ENCODE measurements at places on chromosomes 3 and 15.

- no peak for DNase-seq
Measured at GRCh38 chr3:93991631-93992030, 11.7 kb downstream of the ARL13B start.

- no peak for DNase-seq
Measured at GRCh38 chr15:59312205-59312604, 60.5 kb downstream of the MYO1E start.

DNA sequence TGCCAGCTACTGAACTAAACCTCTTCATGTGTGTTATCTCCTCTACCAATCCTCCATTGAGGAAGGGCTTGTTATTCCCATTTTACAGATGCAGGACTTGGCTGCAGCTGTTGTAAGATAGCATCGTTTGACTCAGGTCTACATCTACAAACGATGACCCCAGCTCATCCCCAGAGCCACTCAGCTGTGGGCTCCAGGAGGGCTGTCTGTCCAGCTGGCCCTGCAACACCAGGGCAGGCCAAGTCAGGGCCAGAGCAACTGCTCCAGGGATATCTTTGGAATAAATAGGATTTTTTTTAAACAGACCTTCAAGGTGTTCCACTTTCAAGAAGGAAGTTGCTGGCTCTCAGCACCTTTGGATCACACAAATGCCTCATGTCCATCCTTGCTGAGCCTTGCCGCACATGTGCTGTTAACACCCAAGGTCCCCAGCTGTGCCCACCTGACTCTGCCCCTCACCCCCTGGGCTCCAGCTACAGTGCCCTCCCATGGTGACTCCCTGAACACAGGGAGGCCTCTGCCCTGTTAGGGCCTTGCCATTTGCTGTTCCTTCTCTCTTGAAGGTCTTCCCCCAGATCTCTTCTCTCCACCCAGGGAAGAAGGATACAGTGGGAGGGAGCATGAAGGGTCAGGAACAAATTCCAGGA is 31.0 kb downstream of the ALDH1L1 start:
- DNase-seq = no peak

- no peak for DNase-seq
Measured at GRCh38 chr15:38557921-38558320, 6.7 kb downstream of the RASGRP1 start.

DNA sequence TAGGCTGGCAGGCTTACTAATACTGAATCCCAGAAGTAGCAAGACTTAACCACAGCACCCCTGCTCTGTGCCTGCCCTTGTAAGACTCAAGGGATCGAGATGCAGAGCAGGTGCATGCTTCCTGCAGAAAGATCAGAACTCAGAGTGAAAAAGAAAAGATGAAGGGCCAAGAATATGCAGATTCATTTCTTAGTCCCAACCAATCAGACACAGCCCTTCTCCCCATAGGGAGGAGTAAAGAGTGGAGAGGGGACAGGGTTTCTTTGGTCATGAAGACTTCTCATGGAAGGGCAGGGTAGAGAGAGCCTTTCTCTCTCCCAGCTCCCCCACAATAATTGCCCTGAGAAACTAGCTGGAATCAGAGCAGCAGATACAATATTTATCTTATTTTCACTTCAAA is 105.6 kb upstream of the MB21D2 start:
- no peak for DNase-seq

DNA sequence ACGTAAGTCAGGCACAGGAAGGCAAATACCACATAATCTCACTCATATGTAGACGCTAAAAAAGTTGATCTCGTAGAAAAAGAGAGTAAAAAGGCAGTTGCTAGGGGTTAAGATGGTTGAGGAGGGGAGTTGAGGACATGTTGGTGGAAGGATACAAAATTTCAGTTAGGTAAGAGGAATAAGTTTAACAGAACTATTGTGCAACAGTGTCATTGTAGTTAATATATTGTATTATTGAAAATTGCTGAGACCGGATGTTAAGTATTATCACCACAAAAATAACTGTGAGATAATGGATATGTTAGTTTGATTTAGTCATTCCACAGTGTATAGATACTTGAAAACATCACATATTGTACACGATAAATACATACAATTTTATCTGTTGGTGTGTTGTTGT is 139.1 kb downstream of the ADAMTSL3 start:
- no peak for DNase-seq

DNA sequence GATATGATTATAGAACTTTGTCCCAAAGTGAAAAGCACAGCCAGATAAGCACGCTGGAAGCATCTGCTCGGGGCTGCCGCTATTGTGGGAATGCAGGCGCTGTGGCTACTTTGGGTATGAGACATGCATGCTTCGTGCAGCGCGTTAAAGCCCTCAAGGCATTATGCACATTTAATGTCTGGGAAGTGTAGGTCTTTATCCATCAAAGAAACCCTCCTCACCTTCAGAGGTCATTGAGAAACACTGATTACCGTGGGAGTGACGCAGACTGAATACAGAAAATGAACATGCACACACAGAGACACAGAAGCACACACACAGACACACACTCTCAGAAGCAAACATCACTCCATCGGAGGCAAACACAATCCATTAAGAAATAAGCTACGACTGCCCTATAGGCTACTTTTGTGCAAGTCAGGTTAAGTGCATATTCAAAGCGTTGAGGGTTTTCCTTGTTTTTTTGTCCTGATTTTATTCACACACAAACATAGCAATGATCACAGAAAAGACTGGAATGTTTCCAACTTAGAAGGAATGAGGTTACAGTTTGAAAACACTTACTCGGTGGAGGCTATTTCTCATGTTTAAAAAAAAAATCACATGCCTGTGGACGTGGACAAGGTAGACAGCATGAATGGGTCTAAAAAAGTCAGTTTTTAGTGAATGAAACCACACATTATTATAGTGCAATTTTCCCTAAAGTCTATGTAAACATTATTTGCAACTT is 68.5 kb downstream of the PLCH1 start:
- peak; percentile 55 for DNase-seq

- no peak for DNase-seq
Measured at GRCh38 chr3:27471923-27472550, 12.1 kb downstream of the SLC4A7 start.

Measured in NCI-H774 (cell line).